ENCODE measurements at places on chromosomes 3 and 15.

- no peak for DNase-seq
Observed at GRCh38 chr3:125107861-125108567, 52.2 kb upstream of the HEG1 start.

DNA sequence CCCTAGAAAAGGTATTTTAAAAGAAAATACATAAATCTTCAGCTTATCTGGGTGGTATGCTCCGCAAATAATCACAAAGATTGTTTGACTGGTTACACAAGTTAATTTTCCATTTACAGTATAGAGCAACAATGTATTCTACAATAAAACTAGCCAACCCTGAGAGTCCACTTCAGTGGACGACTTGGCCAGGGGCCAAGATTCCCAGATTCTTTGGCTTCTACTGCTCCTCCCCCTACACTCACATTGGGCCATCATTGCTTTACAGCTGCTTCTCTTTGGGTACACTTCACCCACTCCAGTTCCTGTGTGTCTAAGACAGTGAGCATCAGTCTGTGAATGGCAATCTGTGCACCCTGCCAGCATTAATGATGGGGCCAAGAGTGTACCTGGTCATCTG lies 17.2 kb upstream of the PRICKLE2 start:
- DNase-seq, result no peak

DNA sequence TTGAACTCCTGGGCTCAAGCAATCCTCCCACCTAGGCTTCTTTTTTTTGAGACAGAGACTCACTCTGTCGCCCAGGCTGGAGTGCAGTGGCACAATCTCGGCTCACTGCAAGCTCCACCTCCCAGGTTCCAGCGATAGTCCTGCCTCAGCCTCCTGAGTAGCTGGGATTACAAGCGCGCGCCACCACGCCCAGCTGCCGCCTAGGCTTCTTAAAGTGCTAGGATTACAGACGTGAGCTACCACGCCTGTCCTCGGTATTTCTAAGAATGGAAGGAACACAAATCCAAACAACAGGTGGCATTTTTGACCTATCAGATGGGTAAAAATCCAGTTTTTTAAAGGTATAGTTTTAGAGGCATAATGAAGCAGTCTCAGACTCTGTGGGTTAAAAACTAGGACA lies 113.8 kb downstream of the ANP32A start:
- DNase-seq, result no peak

DNA sequence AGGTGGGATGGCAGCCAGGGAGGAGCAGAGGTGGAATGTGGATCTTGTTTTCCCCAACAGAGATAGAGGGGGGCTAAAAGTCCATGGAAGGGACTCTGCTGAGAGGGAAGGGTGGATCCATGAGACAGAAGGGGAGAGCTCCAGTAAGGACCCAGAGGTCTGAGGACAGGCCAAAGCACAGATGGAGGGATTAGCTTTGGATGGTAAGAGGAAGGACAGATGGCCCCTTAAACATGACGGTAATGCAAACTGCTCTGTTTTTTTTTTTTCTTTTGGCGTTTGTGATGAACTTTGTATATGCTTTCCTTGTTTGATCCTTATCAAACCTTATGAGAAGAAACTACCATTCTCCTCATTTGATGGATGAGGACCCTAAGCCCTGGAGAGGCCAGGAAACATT lies 96.2 kb downstream of the IGF1R start:
- DNase-seq, result no peak

DNA sequence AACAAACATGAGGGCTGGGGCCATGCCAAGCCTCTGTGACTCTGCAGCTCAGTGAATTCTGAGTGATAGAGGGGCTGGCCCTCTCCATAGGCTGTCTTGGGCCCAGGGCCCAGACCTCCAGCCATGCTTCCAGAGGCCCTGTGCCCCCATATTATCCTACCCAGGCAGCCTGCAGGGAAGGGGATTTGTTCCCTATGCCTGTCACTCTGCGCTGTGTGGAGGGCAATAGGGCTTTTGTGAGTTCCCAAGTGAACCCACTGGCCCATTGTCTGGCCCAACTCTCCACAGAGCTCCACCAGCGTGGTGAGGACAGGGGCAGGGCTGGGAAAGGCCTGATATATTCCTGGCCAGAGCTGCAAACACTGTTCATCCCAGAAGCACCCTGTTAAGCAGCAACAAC lies 113.2 kb downstream of the EPHB1 start:
- no peak for DNase-seq

- DNase-seq, result no peak
Observed at GRCh38 chr15:52069559-52069958, 43.0 kb downstream of the BCL2L10 start.

DNA sequence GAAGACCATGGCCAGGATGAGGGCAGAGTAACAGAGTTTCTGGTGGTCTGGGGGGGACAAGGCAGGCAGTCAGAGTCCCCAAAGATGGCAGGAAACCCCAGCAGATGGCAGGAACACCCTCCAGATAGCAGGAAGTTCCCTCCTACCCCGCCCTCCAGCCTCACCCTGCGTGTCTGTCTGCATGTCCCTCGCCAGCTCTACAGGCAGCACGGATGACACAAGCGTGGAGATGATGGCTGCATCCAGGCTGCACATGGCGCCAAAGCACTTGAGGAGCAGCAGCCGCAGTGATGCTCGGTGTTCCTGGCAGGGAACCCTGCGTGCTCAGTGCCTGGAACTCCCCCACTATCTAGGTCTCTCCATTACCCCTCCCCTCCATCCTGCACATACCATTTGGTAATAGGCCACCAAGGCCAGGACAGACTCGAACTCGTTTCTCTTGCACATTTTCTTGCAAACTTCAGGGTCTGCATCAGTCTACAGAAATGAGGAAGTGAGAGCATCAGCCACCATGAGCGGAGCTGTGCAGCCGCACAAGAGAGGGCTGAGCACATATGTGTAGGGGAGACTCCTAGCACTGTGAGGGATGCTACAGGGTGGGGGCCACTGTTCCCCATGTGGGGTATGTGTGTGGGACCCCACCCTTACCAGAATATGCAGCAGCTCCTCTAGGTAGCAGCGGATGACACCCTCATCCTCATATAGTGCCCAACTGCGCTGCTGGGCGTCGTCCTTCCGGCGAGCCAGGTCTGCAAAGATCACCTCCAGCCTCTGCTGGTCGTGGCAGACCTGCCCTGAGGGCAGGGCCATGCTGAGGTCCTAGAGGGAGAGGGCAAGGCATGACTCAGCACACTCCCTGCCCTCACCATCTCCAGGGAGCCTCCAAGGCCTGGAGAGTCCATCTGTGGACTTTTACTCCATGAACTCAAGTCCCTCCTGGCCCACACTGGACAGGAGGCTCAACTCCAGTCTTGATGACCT lies 6.0 kb downstream of the NCKIPSD start:
- no peak for DNase-seq

All from NCI-H187 treated with DMSO at 0.1 percent for 48 hours (cell line).